Kidney capillary endothelial cell (primary cell): ENCODE measurements at places on chromosomes 11 and 22.

DNA sequence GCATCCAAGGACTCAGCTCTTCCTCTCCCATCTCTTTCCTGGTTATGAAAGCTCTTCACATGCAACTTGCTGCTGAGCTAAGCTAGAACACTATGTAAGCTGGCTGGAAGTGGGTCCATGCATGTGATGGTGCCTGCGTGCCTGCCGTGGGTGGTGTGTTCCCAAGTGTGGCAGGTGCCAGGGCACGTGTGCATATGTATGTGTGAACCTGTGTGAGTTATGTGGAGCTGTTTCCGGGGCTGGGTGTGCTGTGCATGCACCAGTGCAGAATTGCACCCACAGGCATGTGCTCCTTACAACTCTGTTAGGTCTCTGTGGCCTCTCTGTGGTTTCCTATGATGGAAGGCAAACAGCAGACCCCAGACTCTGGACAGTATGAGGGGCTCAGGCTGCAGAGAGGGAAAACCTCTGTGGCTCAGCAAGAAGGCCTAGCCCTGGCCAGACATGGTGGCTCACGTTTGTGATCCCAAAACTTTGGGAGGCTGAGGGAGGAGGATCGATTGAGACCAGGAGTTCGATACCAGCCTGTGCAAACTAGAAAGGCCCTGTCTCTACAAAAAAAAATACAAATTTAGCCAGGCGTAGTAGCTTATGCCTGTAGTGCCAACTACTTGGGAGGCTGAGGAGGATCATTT, 4.1 kb upstream of the P2RY6 start:
- DNase-seq, result no peak

GRCh38 chr11:65185171-65185570, 3.4 kb downstream of the CAPN1 start:
- DNase-seq, result no peak

GRCh38 chr22:20566420-20567260, 59.2 kb downstream of the MED15 start:
- DNase-seq, result no peak

DNA sequence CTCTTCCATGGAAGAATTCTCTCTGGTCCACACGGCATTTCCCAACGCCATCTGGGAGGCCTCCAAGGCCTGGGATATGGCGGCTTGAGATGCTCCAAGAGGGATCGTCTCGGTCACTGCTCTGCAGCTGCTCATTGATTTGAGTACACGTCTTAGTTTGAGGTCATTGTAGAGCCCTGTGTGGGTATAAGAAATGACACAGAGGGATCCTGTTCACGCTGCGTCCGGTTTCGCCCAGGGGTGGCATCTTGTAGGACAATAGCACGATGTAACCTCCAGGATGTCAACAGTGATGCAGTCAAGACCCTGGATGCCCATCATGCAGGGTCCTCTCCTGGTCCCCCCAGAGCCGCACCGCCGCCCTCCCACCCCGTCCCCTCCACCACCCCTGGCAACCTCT, 564.6 kb downstream of the BRD1 start:
- DNase-seq, result no peak

DNA sequence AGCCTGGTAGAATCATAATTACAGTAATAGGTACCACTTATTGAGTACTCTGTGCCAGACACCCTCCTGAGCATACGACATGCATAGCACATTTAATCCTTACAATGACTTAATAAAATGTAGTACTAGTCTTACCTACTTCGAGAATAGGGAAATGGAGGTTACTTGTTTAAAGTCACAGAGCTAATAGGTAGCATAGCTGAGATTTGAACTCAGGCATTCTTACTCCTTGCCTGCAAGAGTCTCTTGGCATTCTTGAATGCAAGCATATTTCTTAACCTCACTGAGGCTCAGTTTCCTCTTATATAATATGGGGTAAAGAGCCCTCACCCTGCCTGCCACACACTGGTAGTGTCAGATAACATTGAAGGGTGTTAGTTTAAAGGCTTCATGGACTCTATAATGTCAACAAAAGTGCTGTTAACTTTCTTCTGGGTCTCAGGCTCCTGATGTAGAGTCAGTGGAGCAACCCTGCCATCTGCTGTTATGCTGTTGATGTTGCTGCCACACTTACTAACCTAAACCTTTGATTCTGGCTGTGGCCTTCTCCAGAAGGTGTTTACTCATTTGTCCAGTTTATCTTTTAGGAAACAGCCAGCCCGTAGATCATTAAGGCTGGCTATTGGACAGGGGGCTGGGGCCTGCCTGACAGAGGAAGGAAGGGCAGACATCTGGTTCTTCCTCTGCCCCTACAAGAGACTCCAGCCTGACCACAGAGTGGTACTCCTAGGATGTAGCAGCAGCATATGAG, 18.9 kb downstream of the LIMK2 start:
- DNase-seq, result peak; percentile 73

DNA sequence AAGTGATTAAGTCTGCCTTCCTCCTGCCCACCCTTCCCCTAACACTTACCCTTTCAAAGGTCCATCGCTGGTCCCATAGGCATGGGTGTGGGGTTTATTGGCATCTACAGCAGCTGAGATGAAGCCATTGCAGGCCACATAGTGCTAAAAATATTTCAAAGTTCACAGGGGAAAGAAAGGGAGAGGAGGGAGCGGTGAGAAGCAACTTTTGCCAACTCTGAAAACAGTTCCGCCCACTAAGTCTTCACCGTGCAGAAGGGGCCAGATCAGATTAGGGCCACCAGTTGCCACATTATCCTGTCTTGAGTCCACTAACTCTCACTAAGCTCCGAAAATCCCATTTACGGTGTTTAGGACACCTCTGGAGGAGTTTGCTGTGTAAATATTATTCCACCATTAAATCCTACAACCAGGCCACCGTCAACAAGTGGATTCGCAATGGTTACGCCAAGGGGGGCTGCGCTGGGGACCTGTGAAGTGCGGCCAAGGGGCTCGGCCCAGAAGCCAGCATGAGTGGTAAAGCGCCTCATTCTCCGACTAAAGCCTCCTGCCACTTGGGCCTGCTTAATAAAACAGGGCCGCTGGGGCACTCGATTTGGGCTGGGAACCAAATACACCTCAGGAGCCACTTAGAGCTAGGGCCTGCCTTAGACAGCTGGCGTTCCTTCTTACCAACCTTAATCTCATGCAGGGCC, 534.9 kb downstream of the MIAT start:
- no peak for DNase-seq

- DNase-seq, result no peak
Measured at GRCh38 chr22:37208401-37209139, 3.7 kb downstream of the SSTR3 start.

DNA sequence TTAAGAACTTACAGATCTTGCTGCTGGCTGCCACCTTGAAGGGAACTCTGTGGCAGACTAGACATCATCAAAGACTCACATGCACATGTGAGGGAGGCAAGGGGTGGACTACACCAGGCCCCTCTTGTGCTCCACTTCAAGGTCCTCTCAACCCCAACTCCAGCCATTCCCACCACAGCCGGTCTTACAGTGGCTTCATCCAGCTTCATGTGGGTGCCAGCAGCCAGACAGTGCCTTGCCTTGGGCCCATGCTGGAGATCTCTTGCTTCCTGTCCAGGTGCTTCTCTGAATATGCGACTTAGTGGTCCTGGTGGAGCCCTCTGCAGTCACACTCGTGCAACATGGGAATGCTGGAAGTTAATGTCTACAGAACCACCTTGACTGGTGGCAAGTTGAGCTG, 44.6 kb upstream of the WNT7B start:
- no peak for DNase-seq
